ENCODE measurements at places on chromosomes 1 and 21.
A peak's percentile ranks its signal among the peaks of the same experiment; 100 is the strongest.

DNA sequence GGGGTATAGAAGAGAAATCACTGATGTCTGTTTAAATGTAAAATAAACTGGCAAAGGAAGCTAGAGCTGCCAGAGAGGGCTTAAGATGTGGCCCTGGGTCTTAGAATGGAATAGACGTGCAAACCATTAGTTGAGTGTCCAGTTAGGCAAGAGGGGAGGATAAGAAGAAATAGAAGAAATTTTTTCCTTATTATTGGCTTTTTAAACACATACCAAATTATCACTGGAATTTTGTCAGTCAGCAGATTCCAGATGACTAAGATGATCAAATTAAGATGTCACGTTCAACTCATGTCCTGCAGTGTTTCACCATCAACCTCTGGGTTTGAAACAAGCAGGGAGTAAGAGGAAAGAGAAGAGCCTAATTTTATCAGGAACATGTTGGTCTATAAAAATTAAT lies 71.6 kb upstream of the C1orf21 start:
- DNase-seq, result no peak

GRCh38 chr1:42168391-42168670 lies 3.8 kb upstream of the GUCA2A start:
- DNase-seq, result no peak

DNA sequence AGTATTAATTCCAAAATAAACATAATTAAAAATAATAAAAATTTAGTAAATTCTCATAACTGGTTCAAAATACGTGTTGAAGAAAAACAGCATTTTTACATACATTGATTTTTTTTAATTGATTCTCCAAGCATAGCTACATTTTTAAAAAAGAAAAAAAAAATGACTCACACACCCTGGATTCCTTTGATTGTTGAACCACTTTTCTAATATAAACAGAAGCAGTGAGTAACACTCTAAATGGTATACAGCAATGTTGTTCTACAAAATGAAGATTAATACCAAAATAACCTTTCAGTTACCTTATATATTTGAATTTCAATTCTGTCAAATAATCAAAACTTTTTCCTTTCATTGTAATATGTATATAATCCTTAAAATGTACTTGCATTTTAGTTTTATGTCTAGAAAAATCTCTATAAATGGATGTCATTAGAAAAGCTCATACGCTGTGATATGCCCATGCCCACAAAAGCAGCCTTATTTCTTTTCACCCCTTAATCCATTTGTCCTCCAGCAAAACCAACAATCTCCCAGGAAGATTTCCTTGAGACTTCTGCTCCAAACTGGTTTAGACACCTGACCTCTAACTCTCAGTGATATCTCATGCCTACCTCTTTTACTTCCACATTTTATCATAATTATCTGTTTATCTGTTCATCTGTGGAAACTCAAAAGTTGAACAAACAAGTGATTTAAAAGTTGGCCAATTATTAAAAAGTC lies 246.4 kb upstream of the NR5A2 start:
- no peak for DNase-seq

DNA sequence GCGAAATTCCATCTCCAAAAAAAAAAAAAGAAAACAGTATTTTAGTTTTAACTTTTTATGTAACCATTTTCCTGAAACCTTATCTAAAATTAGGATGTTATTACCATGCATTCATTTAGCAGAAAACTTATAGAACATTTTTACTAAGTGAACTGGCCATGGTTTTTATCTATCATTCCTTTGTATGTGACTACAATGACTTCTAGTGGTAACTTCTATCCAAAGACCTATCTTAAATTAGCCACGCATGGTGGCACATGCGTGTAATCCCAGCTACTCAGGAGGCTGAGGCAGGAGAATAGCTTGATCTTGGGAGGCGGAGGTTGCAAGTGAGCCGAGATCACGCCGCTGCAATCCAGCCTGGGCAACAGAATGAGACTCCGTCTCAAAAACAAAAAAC lies 11.4 kb downstream of the GGPS1 start:
- no peak for DNase-seq

- DNase-seq, result no peak
These were observed 340.2 kb downstream of the PTPRU start for GRCh38 chr1:29576510-29576909.

- no peak for DNase-seq
These were observed 4.9 kb upstream of the AKR1A1 start for GRCh38 chr1:45545553-45546310.

GRCh38 chr1:8318436-8318835 lies 522 bp downstream of the SLC45A1 start:
- no peak for DNase-seq

DNA sequence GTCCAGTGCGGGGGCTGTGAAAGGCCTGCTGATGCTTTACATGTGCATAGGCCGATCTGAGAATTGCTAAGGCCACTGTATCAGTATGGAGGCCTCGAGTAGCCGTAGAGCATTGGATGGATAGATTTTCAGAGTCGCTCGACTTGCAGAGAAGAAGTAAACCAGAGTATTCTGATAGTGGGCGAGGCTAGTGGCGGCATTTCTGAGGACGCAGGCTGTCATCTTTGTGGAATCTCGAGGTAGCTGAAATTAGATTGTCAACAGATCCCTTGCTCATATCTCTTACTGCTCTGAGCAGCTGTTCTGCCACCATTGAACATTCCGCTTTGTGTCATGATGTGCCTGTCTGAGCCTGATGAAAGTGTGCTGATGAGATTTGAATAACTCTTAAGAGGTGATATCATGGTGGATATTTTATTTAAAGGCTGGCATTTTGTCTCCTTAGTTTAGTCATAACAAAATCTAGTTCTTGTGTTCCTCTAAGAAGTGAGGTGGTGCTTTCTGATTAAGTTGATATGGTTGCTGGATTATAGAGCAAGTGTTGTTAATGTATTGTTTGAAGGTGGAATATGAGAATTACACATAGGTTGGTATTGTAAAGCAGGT lies 1.5 kb downstream of the KIF1B start:
- DNase-seq, result peak; percentile 62

GRCh38 chr1:109138358-109138757 lies 24.4 kb downstream of the ELAPOR1 start:
- no peak for DNase-seq

GRCh38 chr1:31762726-31763670 lies 1.1 kb downstream of the ADGRB2 start:
- peak; percentile 80 for DNase-seq

- DNase-seq, result no peak
These were observed 58.5 kb downstream of the RUSC1 start for GRCh38 chr1:155379180-155379579.

GRCh38 chr1:53641481-53642214 lies 97.3 kb downstream of the GLIS1 start:
- DNase-seq, result peak; percentile 3

DNA sequence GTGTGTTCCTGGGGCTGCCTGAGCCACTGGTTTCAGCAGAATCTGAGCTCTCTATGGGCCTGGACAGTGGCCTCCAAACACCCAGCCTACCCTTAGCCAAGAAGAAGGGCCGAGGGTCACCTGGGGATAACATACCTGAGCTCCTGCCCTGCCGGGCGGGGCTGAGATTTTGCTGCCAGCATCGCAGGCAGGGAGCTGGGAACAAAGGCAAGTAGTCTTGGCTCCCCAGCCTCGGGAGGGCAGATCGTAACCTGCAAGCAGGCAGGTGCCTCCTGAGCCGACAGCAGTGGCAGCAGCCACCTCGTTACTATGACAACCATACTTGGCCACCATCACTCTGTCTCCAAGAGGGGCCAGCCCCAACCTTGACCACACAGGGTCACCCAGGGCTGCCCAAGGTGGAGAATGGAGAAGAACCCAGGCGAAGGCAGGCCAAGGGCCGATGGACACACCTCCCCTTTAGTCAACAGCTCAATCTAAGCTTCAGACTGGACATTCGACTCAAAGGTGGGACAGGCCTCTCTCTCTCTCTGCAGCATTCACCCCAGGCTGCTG lies 54.6 kb downstream of the TOMM20 start:
- no peak for DNase-seq

DNA sequence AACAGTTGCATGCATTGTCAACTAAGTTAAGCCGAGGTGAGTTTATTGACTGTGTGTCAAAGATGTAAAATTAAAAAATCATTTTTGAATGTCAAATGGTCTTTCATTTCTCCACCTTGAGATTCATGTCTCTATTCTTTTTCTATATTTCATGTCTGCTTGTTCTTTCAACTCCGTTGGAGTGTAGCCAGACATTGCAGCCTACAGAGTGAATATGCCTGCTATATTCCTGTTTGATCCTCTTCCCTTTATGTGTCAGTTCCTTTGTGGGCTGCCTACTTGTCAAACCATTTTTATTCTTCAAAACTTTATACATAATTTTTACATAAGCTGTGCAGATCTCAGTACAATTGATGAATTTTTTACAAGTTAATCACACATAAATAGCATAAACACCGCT lies 1325.8 kb upstream of the PRMT6 start:
- DNase-seq, result no peak

DNA sequence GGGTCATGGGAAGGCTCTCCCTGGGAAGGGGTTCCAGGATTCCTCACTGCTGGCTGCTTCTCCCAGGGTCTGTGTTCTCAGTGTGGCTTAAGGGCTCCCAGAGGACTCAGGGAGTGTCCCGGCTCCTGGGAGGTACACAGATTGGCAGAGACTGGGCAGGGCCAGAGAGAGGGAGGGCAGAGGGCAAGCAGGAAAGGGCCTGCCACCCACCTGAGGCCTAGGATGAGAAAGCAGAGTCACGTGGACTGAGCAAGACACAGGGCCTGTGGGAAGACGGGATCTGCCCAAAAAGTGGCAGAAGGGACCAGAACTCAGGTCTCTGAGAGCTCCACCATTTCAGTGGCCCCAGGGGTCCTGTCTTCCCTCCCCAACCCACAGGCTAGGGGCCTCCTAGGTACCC lies 871 bp downstream of the SLFNL1 start:
- no peak for DNase-seq

- no peak for DNase-seq
These were observed 8.3 kb upstream of the AIM2 start for GRCh38 chr1:159084867-159085266.

DNA sequence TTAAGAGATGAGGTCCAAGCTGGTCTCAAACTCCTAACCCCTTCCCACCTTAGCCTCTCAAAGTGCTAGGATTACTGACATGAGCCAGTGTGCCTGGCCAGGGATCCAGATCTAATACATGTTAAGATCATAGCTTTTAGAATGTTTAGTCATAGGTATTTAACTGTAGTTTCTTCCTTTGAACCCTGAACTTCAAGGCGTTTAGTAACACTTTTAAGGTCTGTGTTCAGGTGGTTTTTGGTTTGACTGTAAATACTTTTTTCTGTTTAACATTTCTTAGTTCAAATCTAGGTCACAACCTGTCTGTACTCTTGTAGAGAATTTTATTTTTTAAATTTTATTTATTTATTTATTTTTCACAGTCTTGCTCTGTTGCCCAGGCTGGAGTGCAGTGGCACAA lies 28.1 kb downstream of the RAP1A start:
- no peak for DNase-seq

GRCh38 chr1:26583646-26584485 lies 54.3 kb downstream of the RPS6KA1 start:
- DNase-seq, result no peak

DNA sequence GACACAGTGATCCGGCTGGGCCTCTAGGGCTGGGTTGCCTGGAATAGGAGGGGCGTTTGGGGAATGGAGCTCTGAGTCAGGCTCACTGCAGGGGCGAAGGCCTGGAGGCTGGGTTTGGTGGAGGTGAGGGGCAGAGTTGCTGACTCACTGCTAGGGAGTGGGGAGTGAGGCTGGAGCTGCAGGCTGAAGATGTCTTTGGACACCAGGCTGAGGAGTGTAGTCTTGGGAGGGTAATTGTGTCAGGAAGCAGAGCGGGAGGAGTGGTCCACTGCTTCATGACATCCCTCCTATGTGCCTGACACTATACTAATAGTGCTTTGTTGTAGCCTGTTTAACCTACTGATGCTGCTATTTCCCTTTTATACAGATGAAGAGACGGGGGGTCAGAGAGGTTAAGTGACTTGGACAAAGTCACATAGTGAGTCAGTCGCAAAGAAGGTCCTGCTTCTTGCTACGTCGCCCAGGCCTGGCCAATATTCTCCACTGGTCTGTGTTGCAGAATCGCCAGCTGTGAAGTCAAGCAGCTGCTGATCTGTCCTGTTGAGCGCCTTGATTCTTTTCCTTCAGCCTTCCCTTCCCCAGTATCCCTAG lies 13.6 kb downstream of the ACTL8 start:
- DNase-seq, result peak; percentile 32

- peak; percentile 63 for DNase-seq
These were observed 242.6 kb upstream of the CXADR start for GRCh38 chr21:17270229-17270628.

DNA sequence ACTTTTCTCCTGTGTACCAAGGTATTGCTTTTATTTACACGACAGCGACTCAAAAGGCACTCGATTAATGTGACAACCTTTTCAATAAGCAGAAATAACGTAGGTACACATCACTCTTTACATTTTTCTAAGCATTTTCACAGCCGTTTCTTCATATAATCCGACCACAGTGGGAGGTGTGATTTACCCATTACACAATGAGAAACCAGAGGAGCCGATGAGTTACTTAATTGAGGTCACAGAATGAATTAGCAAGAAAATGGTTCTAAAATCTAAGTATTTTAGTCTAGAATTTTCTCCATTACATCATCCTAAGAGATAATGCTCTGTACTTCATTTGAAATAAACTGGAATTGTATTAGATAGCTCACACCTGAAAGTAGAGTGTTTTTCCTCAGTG lies 71.5 kb downstream of the UMODL1 start:
- no peak for DNase-seq

DNA sequence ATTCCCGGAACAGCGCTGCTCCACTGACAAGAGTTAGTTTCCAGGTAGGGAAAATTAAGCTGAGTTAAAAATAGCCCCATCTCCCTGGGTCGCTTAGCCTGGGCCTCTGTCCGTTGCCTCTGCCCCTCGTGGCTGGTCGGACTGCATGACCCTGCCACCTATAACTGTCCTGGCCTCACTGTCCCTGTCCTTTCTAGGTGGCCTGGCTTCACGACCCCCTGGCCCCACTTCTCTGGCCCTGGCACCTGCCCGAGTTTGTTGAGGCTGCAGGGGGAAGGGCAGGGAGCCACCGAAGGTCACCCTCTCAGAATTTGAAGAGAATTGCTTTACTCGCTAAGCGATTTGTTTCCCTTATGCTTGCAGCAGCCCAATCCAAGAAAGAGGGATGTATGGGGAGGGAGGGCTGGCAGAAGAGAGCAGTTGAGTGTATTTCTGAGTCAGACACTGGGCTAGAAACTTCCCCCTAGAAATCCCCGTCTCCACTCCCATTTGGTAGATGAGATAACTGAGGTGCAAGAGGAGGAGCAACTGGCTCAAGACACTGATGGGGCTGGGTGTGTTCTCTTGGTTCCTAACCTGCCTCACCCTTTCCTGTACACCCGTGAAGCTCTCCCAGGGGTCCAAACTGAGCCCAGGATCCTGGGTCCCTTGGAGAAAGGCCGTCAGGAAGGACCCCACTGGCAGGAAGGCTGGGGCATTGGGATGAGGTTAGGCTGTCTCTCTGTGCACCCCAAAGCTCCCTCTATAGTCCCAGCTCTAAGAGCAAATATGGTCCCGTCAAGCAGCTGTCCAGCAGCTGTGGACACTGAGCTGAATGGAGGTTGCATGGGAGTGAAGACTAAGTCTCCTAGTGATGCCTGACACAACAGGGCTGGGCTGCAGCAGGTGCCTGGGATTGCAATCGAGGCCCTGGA lies 2.9 kb upstream of the EDN2 start:
- DNase-seq, result no peak

- DNase-seq, result no peak
These were observed 6.5 kb downstream of the NBL1 start for GRCh38 chr1:19650416-19651140.

GRCh38 chr21:43703035-43703880 lies 15.7 kb upstream of the PDXK start:
- no peak for DNase-seq

GRCh38 chr1:185644531-185644930 lies 89.7 kb upstream of the HMCN1 start:
- DNase-seq, result no peak
